Activated naive CD8-positive, alpha-beta T cell treated with anti-CD3 and anti-CD28 coated beads, Interleukin-2, amount 50 U/mL, for 24 hours (primary cell): ENCODE measurements at places on chromosomes 4 and X.

- H3K36me3 ChIP-seq, result no peaks in the 10 kb centered on the region
- H3K4me3 ChIP-seq, result no peak overlapping the region
- no peak overlapping the region for H3K27ac ChIP-seq
Observed at GRCh38 chr4:167787231-167787630, 305.1 kb upstream of the ANXA10 start.

- peak overlapping the region; percentile 50 for H3K4me3 ChIP-seq
- peaks cover 2% of the 10 kb centered on the region for H3K27me3 ChIP-seq
- DNase-seq, result peak; percentile 41
- peak overlapping the region; percentile 81 for H3K27ac ChIP-seq
- H3K4me1 ChIP-seq, result peaks cover 36% of the 10 kb centered on the region
Observed at GRCh38 chrX:46628460-46629371, 55.2 kb downstream of the CHST7 start.

GRCh38 chrX:9286234-9286633 is 178.6 kb upstream of the TBL1X start:
- H3K4me3 ChIP-seq, result peak overlapping the region; percentile 74
- H3K4me1 ChIP-seq, result peaks cover 39% of the 10 kb centered on the region
- no peak for DNase-seq
- H3K27me3 ChIP-seq, result no peaks in the 10 kb centered on the region

GRCh38 chr4:71062436-71062835 is 69.0 kb downstream of the DCK start:
- H3K36me3 ChIP-seq, result no peaks in the 10 kb centered on the region
- no peaks in the 10 kb centered on the region for H3K27me3 ChIP-seq
- H3K4me3 ChIP-seq, result no peak overlapping the region

DNA sequence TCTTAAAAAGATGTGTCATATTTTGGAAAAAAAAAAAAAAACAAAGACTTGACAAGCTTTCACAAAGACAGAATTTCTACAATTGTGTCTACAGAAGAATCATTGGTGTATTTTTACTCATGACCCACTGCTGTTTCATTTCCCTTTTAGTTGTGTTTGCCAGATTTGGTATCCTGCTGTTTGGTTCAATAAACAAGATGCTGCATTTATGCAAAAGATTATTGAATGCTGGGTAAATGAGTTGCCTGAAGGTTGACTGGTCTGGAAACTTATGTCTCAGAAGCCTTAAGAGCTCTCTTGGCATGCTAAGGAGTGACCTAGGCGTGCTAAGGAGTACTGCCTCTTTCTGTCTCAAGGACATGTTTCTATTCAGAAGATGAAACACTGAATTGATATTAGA is 64.9 kb upstream of the NPY2R start:
- no peak overlapping the region for H3K27ac ChIP-seq
- H3K27me3 ChIP-seq, result peaks cover 1% of the 10 kb centered on the region
- DNase-seq, result no peak
- no peak overlapping the region for H3K4me3 ChIP-seq

DNA sequence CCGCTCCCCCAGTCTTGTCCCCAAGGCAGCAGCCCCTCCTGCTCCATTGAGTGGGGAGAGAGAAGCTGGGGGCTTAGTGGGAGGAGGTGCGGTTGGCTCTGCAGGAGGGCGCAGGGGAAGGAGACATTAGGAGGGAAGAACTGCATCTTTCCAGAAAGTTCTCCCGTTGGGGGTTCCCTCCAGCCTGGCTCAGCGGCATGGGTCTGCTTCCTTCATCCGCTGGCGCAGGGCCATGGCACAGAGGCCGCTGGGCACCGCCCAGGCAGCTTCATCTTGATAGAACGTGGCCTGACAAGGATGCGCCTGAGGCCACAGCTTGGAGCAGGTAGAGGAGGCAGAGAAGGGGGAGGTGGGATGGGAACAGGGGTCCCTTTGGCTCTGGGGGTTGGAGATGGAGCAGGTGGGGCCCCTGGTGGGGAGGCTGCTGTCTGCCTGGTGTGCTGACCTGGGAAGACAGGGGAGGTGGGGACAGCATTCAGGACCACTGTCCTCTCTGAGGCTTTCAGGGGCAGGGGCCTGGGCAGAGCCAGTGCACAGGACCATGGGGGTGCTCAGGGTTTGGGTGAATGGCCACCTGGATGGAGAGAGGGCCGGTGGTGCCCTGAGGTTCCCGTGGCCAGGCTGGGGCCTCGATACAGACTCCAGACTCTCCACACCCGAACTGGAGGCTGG is 12.1 kb downstream of the DOK7 start:
- no peak for DNase-seq
- no peak overlapping the region for H3K27ac ChIP-seq
- no peaks in the 10 kb centered on the region for H3K4me1 ChIP-seq
- no peaks in the 10 kb centered on the region for H3K36me3 ChIP-seq
- no peak overlapping the region for H3K4me3 ChIP-seq
- peaks cover 2% of the 10 kb centered on the region for H3K27me3 ChIP-seq

DNA sequence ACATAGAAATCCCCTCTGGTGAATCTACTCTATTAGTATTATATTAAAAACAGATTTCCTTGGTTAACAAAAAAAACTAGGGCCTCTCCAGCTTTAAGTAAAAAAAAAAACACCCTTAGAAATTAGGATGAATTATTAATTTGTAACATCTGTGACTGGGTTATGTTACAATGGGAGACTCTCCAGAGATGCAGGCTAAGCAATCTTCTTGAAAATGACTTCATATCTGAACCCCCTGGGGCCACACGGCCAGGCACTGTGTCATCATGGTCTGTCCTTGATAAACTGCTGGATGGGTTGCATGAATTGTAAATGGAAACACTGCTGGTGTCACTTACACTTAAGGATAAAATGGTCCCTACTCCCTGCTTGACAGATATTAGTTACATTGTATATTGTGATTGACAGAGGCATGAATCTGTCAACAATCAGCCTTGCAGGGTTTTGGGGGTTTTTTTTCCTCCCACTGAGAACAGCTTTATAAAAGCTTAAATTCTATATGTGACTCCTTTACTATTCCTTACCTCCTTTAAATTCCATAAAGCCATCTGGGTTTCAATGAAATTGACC is 49.1 kb downstream of the PRKG2 start:
- H3K27ac ChIP-seq, result no peak overlapping the region
- peaks cover 3% of the 10 kb centered on the region for H3K27me3 ChIP-seq
- DNase-seq, result no peak
- H3K4me1 ChIP-seq, result no peaks in the 10 kb centered on the region
- no peaks in the 10 kb centered on the region for H3K36me3 ChIP-seq
- H3K4me3 ChIP-seq, result no peak overlapping the region

GRCh38 chrX:56733459-56734046 is 4.5 kb downstream of the NBDY start:
- DNase-seq, result peak; percentile 55
- H3K27me3 ChIP-seq, result no peaks in the 10 kb centered on the region
- no peak overlapping the region for H3K27ac ChIP-seq
- H3K4me1 ChIP-seq, result peaks cover 25% of the 10 kb centered on the region

DNA sequence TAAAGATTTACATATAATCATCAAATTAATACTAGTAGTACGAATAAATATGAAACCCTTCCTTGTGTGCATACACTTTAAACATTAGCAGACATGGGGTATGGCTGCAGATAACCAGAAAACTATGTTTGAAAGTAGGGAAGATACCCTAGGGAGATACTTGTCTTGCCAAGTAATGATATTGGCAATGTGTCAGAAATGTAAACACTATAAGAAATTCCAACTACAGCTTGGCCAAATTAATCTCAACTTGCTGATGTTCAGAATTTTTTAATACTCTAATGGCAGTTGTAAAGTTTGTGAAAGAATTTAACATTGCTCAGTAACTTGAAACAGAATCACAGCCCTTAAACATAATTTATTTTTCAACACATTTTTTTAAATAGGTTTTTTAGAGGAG is 27.4 kb upstream of the HPGD start:
- H3K36me3 ChIP-seq, result peaks cover 1% of the 10 kb centered on the region
- H3K27ac ChIP-seq, result no peak overlapping the region
- H3K4me1 ChIP-seq, result no peaks in the 10 kb centered on the region

DNA sequence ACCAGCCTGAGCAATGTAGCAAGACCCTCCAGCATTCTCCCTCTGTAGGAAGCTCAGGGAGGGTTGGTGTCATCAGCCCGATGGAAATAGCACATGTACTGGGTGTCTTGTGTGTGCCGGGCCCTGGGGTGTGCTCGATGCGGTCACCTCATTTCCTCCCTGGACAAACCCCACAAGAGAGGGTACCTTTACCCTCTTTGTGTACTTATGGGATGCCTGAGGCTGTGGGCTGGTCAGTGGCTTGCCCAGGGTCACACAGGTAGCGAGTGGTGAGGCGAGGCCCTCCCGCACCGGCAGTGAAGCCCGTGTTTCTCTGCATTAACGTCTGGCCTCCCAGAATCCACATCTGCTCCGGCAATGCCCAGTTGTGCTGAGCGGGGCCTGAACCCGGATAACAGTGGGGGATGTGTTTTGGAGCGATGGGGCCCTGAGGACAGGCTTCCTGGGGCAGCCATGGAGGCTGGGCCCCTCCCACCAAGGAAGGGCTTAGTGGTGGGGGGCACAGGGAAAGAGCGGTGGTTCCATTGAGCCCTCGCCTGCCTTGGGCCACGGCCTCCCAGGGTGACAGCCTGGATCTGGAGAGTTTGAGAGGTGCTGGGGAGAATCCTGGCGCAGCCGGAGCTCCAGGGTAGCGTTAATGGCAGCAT is 8.1 kb downstream of the PSAPL1 start:
- H3K27ac ChIP-seq, result no peak overlapping the region
- no peaks in the 10 kb centered on the region for H3K4me1 ChIP-seq
- no peak for DNase-seq
- no peaks in the 10 kb centered on the region for H3K36me3 ChIP-seq
- no peaks in the 10 kb centered on the region for H3K27me3 ChIP-seq

GRCh38 chr4:51901363-51901762 is 58.4 kb downstream of the DCUN1D4 start:
- no peak for DNase-seq
- no peak overlapping the region for H3K27ac ChIP-seq
- H3K27me3 ChIP-seq, result no peaks in the 10 kb centered on the region
- no peak overlapping the region for H3K4me3 ChIP-seq
- H3K36me3 ChIP-seq, result peaks cover 39% of the 10 kb centered on the region

DNA sequence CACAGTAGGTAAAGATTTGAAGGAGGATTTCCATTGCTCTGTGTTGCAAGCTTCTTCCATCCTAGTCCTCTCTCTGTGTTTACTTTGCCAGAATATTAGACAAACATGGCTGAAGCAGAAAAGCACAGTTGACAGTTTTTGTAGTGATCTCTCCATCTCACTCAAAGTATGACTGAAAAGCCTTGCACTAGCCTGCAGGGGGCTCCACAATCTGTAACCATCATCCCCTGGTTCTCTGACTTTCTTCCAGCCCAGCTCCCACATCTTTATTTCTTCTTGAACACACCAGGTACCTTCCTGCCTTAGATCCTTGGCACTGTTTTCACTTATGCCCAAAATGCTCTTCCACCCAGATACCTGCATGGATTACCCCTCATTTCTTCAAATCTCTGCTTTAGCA is 34.1 kb upstream of the HHIP start:
- no peaks in the 10 kb centered on the region for H3K36me3 ChIP-seq
- H3K27ac ChIP-seq, result no peak overlapping the region
- H3K4me1 ChIP-seq, result no peaks in the 10 kb centered on the region
- H3K4me3 ChIP-seq, result no peak overlapping the region

GRCh38 chr4:77433418-77433733 is 172.2 kb upstream of the CXCL13 start:
- no peaks in the 10 kb centered on the region for H3K36me3 ChIP-seq
- DNase-seq, result no peak
- no peak overlapping the region for H3K4me3 ChIP-seq
- H3K27me3 ChIP-seq, result no peaks in the 10 kb centered on the region
- peaks cover 13% of the 10 kb centered on the region for H3K4me1 ChIP-seq
- H3K27ac ChIP-seq, result no peak overlapping the region

DNA sequence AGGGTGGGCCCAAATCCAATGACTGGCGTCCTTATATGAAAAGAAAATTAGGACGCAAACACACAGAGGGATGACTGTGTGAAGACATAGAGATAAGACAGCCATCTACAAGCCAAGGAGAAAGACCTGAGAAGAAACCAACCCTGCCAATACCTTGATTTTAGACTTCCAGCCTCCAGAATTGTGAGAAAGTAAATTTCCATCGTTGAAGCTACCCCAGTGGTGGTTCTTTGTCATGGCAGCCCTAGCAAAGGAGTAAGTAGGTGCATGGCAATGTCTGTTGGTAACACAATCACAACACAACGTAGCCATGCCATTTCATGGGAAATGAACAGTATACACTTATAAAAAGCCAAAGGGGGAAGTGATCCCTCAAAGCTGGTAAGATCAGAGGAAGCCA is 25.3 kb downstream of the SMIM20 start:
- H3K27me3 ChIP-seq, result peaks cover 11% of the 10 kb centered on the region
- peaks cover 32% of the 10 kb centered on the region for H3K4me1 ChIP-seq
- peak overlapping the region; percentile 86 for H3K27ac ChIP-seq
- H3K4me3 ChIP-seq, result peak overlapping the region; percentile 28
- DNase-seq, result no peak
- H3K36me3 ChIP-seq, result peaks cover 3% of the 10 kb centered on the region

- H3K4me1 ChIP-seq, result no peaks in the 10 kb centered on the region
- H3K36me3 ChIP-seq, result peaks cover 36% of the 10 kb centered on the region
- no peak overlapping the region for H3K4me3 ChIP-seq
Observed at GRCh38 chrX:73683236-73683859, 120.4 kb downstream of the CHIC1 start.

DNA sequence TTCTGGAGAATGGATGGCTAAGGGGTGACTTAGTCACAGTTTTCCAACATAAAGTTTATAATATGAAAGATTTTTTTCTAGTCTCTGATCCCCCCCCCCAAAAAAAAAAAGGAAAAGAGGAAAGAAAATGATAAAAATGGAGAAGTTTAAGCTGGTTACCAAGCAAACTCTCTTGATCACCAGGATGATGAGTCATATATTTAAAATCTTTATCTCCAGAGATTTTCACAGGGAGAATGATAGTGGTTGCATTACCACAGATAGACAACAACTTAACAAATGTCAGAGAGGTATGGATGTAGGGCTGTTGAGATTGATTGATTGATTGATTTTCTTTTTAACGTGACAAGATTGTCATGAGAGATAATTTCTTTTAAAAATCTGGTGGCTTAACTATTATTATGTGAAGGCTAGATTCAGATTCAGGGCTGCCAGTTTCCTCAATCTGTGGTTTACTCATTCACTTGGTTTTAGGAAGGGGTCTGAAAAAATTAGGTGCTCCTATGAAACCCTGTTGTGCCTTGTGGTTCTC is 13.3 kb upstream of the TEX13C start:
- peaks cover 5% of the 10 kb centered on the region for H3K27me3 ChIP-seq
- H3K36me3 ChIP-seq, result no peaks in the 10 kb centered on the region
- H3K4me1 ChIP-seq, result peaks cover 2% of the 10 kb centered on the region
- DNase-seq, result no peak
- H3K27ac ChIP-seq, result no peak overlapping the region
- no peak overlapping the region for H3K4me3 ChIP-seq

DNA sequence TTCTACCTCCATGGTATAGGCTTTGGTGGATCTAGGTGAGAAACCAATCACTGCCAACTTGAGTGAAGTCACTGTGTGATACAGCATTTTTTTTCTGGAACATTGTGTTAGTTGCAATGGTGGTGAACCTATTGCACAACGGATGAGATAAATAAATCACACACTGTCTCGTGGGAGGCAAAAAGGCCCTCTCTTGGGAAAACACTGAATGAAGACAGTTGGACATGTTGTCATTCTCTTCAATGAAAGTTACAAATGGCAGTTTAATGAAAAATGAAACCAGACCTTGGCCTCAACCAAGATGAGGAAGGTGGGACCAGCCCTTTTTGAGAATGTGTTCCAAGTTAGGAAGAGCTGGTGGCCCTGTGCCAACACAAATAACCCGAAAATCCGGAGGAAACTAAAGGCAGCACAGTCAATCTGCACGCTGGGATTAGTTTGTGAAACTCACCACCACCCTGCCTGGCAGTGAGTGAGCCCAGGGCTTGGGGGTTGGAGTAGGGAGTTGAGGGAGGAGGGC is 5.4 kb upstream of the ADGRG2 start:
- H3K27me3 ChIP-seq, result peaks cover 19% of the 10 kb centered on the region
- H3K36me3 ChIP-seq, result no peaks in the 10 kb centered on the region
- no peak overlapping the region for H3K4me3 ChIP-seq
